ENCODE measurements at places on chromosomes 5 and 9. TPM values are rescaled to one million over a fixed set of nuclear protein-coding genes. Genes with fewer than 3 reads are reported as not detected.

Gene SLC4A9
- not detected for total RNA-seq

Gene SEMA5A
- total RNA-seq = not detected

DNA sequence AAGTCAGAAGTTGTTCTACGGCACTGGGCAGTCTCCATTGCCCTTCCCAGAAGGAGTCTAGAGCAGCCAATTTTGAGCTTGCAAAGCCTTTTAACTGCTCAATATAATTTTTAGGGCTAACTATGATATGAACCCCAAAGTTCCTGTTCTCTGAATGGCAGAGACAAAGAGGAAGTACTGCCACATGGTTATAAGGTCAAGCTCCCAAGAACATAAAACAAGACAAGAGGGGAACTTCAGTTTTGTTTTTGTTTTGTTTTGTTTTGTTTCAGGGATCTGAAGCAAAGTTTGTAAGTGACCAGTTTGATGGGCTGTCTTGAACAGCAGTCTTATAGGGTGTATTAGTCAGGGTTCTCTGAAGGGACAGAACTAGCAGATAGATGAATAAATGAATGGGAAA lies 11.9 kb upstream of the SMC2 start:
- DNase-seq = no peak
- no peak overlapping the region for H3K4me3 ChIP-seq

DNA sequence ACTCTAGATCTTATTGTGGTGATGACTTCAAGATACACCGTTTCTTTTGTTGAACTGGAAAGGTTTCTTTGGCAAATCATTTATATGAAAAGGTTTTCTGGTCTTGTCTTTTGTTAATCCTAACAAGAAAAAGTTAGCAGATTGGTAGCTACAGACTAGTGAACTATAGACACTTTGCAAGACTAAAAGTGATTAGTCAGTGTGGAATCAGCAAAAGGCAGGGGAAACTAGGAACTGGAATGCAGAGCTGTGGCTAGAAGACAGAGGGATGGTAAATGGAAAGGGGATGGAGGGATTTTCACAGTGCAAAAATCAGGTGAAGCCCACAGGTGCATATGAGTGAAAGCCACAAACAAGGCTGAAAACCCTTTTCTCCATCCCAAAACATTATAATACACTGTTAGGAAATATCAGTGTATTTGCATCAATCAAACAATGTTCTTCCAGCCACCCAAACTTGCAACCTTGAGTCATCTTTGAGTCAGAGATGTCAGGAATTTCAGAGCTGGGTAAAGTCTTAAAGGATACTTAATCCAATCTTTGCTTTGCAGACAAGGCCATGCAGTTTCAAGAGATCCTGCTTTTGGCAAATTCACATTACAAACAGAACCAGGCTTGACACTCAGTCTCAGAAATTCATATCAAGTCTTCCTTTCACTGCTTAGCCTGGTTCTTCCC lies 52.7 kb downstream of the PLK2 start:
- no peaks in the 10 kb centered on the region for H3K4me1 ChIP-seq
- no peaks in the 10 kb centered on the region for H3K27me3 ChIP-seq
- H3K36me3 ChIP-seq = no peaks in the 10 kb centered on the region
- H3K4me3 ChIP-seq = no peak overlapping the region

Gene IZUMO3
- not detected for total RNA-seq

Gene SMARCA2
- total RNA-seq = 303 TPM

DNA sequence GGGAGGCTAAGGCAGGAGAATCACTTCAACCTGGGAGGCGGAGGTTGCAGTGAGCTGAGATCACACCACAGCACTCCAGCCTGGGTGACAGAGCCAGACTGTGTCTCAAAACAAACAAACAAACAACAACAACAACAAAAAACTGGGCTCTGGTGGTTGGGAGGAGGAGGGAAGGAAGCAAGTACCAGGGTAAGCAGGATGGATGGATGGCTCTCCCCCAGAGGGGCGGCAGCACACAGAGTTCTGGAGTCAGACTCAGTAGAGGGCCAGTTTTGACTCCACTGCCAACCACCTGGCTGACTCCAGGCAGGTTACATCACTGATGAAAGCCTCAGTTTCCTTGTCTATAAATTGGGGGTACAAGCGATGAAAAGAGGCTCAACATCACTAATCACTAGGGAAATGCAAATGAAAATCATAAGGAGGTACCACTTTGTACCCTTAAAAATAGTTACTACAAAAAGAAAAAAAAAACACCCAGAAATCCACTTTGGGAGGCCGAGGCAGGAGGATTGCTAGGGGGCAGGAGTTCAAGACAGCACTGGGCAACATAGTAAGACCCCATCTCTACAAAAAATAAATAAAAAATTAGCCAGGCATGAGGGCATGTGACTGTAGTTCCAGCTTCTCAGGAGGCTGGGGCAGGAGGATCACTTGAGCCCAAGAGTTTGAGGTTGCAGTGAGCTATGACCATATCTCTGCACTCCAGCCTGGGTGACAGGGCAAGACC lies 3.2 kb downstream of the SLC22A4 start:
- H3K36me3 ChIP-seq = no peaks in the 10 kb centered on the region
- no peak for DNase-seq
- H3K27ac ChIP-seq = no peak overlapping the region
- no peak overlapping the region for H3K4me3 ChIP-seq
- peaks cover 10% of the 10 kb centered on the region for H3K27me3 ChIP-seq

DNA sequence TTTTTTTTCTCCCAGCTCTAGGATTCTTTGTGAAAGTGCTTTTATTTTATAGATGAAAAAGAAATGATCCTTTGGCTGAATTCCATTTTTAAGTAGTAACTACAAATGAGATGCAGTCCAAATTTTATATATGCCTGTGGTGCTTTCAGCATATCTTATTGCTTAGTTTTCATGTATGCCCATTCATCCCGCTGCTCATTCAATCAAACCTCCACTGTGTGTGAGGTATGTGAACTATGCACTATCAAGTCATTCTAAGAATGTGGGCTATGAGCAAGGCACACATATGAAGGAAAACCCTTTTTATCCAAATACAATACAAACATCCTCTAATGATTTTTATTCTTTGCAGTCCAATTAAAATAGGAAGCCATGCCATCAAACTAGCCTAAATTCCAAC lies 1069.1 kb upstream of the DMAC1 start:
- no peaks in the 10 kb centered on the region for H3K36me3 ChIP-seq
- no peak overlapping the region for H3K27ac ChIP-seq
- H3K27me3 ChIP-seq = no peaks in the 10 kb centered on the region

DNA sequence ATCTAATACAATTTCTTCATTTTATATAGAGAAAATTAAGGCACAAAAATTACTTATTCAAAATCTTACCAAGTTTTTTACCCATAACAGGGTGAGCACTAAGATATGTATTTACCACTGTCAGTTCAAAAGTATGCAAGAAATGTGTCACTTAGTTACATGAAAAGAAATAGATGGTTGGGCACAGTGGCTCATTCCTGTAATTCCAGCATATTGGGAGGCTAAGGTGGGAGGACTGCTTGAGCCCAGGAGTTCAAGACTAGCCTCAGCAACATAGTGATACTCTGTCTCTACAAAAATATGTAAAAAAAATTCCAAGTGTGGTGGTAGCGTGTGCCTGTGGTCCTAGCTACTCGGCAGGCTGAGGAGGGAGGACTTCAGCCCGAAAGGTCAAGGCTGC lies 19.4 kb downstream of the YIPF5 start:
- no peak overlapping the region for H3K4me3 ChIP-seq
- no peaks in the 10 kb centered on the region for H3K36me3 ChIP-seq
- H3K27me3 ChIP-seq = no peaks in the 10 kb centered on the region
- no peaks in the 10 kb centered on the region for H3K4me1 ChIP-seq

All from natural killer cell (primary cell).